ENCODE measurements at places on chromosomes 6 and 20.

DNA sequence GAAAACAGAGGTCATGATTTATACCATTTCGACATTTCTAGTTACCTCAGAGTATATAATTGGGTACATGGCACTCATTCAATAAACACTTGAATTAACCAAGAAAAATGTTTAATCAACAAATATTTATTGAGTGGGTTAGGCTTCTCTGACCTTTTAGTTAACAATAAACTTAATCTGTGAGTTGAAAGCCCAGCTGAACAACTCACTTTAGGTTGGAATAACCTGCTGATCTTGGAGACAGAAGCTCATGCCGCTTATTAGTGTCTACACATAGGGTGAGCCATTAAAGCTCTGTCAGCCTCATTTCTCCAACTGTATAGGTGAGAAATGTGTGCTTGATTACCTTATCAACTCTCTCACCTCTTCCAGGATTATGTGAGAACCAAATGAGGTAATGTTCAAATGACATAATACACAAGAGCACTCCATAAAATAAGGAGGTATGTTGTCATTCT lies 98.2 kb upstream of the DTNBP1 start:
- no peak for DNase-seq

DNA sequence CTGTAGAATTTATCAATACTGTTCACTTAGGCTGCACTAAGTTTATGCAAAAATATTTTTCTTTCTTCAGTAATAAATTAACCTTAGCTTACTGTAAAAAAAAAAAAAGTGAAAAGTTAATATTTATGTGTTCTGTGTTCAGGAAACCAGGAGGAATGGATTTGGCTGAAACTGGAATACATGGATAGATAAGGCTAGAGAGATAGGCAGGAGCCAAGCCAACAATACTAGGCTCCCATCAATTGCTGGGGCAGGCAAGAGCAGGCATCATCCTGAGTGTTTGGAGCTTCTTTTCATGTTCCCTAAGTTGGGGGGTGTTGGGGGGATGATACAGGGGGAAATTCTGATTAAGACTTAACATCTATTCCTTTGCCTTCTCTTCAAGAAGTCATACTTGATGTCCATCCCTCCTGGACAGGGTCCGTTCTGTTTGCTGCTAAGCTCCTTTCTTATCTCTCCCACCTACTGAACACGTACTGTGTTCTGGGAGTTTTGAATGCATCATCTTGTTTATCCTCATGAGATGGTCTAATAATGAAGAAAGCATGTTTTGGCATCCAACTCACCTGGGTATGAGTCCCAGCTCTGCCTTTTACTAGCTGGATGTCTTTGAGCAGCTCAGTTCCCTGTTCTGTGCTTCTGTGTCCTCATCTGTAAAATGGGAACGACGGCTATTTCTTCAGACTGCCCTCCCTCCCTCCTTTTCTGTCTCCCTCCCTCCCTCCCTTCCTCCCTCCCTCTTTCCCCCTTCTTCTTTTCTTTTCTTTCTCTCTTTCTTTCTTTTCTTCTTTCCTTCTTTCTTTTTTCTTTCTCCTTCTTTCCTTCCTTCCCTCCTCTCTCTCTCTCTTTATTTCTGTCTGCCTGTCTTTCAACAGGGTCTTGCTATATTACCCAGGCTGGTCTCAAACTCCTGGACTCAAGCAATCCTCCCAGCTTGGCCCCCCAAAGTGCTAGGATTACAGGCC lies 6.4 kb upstream of the PROCR start:
- DNase-seq = no peak

- DNase-seq = no peak
Measured at GRCh38 chr6:157981132-157981394, 600 bp upstream of the SYNJ2 start.

DNA sequence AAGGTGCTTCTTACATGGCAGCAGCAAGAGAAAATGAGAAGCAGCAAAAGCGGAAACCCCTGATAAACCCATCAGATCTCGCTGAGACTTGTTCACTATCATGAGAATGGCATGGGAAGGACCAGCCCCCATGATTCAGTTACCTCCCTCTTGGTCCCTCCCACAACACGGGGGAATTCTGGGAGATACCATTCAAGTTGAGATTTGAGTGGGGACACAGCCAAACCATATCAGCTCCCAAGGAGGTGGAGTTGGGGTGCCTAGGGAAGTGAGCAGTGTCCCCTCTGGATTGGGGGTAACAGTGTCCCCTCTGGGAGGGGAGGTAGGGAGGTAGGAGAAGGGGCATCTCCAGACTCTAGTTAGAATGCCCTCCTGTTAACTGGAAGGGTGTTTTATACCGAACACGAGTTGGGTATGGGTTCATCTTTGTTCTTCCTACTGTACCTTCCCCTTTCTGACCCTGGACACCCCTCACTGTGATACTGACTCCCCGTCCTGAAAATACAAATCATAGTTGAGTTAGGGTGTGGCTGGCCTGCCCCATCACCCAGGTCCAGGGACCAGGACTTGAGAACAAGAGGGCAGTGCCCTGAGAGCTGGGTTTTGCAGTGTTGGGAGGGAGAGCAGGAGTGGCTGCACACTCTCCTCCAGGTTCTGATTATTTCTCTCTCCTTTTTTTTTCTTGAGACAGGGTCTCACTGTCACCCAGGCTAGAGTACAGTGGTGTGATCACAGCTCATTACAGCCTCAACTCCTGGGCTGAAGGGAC lies 62.0 kb downstream of the EFCAB8 start:
- no peak for DNase-seq

GRCh38 chr6:168540713-168541291 lies 99.8 kb downstream of the SMOC2 start:
- no peak for DNase-seq

GRCh38 chr20:45893831-45894230 lies 2.7 kb downstream of the CTSA start:
- no peak for DNase-seq

GRCh38 chr6:153059311-153059710 lies 56.8 kb upstream of the MTRF1L start:
- no peak for DNase-seq

- DNase-seq = no peak
Measured at GRCh38 chr6:47321577-47321976, 11.9 kb upstream of the TNFRSF21 start.

DNA sequence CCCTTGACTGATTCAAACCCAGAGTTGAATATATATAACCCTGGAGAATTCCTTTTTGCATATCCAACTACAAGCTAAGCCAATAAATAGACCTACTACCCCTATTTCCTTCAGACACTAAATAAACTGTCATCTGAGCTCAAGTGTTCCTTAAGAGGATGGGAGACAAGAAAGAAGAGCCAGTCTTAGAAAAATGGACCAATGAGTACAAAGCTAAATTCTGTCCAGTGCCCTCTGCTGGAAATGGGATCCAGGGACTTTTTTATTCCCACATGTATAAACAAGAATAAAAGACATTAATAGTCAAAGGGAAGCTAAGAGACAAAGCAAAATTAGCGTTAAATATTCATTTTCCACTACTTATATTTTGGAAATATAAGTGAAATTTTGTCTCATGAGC lies 4.8 kb downstream of the PPP1R10 start:
- DNase-seq = no peak

GRCh38 chr20:50683570-50683969 lies 7.8 kb downstream of the RIPOR3 start:
- no peak for DNase-seq

- DNase-seq = no peak
Measured at GRCh38 chr6:143506620-143507019, 4.9 kb downstream of the FUCA2 start.

- DNase-seq = no peak
Measured at GRCh38 chr6:138944412-138944811, 43.6 kb downstream of the REPS1 start.

DNA sequence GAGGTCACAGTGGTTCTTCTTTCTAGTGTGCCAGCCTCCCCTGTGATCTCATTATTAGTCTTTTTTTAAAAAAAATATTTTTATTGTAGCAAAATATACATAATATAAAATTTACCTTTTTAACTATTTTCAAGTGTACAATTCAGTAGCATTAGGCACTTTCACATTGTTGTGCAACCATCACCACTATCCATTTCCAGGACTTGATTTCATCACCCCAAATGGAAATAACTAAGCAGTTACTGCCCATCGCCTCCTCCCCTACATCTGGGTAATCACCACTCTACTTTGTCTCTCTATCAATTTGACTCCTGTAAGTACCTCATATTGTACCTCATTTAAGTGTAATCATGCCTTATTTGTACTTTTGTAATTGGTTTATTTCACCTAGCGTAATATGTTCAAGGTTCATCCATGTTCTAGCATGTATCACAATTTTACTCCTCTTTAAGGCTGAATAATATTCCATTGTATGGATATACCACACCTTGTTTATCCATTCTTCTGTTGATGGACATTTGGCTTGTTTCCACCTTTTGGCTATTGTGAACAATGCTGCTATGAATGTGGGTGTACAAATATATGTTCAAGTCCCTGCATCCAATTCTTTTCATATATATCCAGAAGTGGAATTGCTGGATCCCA lies 68.6 kb upstream of the FYN start:
- DNase-seq = no peak

- DNase-seq = no peak
Measured at GRCh38 chr20:38320221-38320620, 16.3 kb downstream of the BPI start.

- no peak for DNase-seq
Measured at GRCh38 chr20:25553819-25554296, 31.5 kb downstream of the NINL start.

GRCh38 chr6:73566954-73567591 lies 46.2 kb upstream of the EEF1A1 start:
- peak; percentile 38 for DNase-seq

- no peak for DNase-seq
Measured at GRCh38 chr6:137111296-137112066, 62.0 kb downstream of the IL22RA2 start.

DNA sequence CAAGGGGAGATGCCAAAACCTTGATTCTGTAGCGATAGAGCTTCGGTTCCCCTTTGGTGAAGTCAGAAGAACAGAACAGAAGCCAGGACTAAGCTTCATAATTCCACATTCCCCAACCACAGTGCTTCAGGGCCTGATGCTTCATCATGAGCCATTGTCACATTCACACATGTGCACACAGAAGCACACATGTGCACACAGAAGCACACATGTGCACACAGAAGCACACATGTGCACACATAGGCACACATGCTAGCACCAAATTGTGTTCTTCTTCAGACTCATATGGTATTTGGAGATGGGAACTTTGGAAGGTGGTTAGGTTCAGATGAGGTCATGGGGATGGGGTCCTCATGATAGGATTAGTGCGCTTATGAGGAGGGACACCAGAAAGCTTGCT lies 183.2 kb downstream of the SYNE1 start:
- DNase-seq = no peak

GRCh38 chr6:158083455-158084325 lies 84.4 kb downstream of the SERAC1 start:
- no peak for DNase-seq

- DNase-seq = no peak
Measured at GRCh38 chr6:127435626-127436220, 23.5 kb downstream of the KIAA0408 start.

DNA sequence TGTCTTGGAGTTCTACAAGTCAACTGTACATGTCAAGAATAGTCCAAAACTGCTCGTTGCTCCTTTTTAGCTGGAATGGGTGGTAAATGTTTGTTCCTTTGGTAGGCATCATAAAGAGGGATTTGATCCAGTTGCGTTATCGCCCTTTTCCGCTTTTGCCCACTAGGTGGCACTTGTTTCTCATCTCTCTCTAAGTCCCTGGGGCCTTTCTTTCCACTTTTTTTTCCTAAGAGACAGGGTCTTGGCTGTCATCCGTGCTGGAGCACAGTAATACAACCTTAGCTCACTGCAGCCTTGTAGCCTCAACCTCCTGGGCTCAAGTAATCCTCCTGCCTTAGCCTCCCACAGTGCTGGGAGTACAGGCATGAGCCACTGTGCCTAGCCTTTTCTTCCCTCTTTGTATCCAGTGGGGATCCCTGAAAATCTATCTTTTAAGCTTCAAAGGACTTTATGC lies 20.7 kb downstream of the GTPBP2 start:
- peak; percentile 8 for DNase-seq

- no peak for DNase-seq
Measured at GRCh38 chr6:138477913-138478539, 21.3 kb downstream of the NHSL1 start.

GRCh38 chr20:37816726-37817125 lies 86.2 kb upstream of the VSTM2L start:
- DNase-seq = no peak

- no peak for DNase-seq
Measured at GRCh38 chr20:38673725-38674091, 50.6 kb upstream of the SLC32A1 start.

GRCh38 chr20:34316196-34316814 lies 13.2 kb upstream of the AHCY start:
- no peak for DNase-seq

- no peak for DNase-seq
Measured at GRCh38 chr6:104987218-104987617, 30.3 kb downstream of the LIN28B start.

DNA sequence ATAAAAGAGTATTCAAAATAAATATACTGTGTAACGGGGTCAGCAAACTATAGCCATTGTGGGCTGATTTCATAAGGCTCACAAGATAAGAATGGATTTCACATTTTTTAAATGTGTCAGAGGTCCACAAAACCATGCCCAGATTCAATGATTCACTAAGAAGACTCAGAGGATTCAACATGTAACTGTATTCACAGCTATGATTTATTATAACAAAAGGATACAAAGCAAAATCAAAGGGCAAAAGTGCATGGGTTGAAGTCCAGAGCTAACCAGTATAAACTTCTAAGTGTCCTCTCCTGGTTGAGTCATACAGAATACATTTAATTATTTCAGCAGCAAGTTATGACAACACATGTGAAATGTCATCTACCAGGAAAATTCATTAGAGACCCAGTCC lies 49.2 kb downstream of the TBC1D32 start:
- no peak for DNase-seq

GRCh38 chr6:34981951-34982350 lies 92.9 kb downstream of the ANKS1A start:
- no peak for DNase-seq
